T1000 (cell line): ENCODE measurements at places on chromosomes 1 and 21.

- DNase-seq, result no peak
Measured at GRCh38 chr21:41482301-41482700, 25.7 kb downstream of the TMPRSS2 start.

DNA sequence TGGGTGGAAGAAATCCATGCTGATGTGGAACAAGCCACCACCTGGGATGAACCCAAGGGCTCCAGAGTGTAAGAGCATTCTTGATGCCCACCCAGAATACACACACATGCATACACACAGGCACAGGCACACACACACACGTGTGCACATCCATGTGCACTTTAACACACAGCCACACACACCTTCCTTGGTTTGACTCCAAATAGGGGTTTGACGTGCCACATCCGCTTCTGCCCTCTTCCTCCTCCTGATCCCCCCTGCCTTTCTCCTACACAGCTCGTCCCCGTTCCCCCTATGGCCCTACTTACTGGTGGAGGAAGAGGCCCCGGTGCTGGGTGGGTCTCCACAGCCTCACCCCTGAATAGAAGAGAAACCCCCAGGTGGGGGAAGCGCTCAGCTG lies 16.0 kb downstream of the SPATA21 start:
- DNase-seq, result no peak

- DNase-seq, result no peak
Measured at GRCh38 chr1:159829822-159830465, 3.3 kb downstream of the SLAMF8 start.

DNA sequence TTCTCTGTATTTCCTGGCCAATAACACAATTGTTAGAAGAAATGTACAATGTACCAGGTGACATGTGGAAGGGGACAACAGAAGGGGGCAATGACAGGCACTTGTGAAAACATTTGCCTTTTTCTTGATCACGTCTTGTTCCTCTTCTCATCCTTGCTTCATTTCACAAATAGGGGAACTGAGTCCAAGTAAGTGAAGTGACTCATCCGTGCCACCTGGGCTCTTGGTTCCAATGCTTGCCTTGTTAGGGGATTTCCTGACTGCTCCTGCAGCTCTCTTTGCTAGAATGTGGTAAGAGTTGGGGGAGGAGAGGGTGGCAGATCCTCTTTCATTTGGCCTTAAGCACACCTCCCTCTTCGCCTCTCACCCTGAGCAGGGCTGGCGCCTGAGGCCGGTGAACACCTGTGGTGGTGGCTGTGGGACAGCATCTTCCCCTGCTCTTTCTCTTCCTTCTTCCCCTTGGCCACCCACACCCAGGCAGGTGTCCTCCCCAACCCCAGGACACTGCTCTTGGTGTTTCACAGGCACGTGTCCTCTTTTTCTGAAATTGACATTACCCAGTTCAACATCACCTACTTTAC lies 2.2 kb upstream of the RHEX start:
- DNase-seq, result no peak

- no peak for DNase-seq
Measured at GRCh38 chr1:198902655-198903054, 263.8 kb downstream of the PTPRC start.

DNA sequence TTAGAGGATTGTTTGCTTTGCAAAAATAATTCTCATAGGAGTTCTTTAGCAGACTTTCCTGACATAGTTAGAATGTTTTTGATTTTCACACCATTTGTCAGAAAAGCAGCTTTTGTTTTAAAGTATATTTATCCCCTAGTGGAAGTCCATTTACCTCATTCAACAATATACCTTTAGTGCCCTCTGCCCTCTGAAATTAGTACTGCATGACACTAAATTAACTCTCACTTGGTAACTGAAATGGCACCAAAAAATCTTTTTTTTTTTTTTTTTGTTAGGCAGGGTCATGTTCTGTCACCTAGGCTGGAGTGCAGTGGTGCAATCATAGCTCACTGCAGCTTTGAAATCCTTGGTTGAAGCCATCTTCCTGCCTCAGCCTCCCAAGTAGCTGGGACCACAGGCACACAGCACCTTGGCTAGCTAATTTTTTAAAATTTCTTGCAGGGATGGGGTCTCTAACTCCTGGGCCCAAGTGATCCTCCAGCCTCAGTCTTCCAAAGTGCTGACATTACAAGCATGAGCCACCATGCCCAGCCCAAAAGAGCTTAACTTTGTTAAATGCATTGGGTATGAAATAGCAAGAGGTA lies 13.6 kb downstream of the LRRC42 start:
- no peak for DNase-seq

DNA sequence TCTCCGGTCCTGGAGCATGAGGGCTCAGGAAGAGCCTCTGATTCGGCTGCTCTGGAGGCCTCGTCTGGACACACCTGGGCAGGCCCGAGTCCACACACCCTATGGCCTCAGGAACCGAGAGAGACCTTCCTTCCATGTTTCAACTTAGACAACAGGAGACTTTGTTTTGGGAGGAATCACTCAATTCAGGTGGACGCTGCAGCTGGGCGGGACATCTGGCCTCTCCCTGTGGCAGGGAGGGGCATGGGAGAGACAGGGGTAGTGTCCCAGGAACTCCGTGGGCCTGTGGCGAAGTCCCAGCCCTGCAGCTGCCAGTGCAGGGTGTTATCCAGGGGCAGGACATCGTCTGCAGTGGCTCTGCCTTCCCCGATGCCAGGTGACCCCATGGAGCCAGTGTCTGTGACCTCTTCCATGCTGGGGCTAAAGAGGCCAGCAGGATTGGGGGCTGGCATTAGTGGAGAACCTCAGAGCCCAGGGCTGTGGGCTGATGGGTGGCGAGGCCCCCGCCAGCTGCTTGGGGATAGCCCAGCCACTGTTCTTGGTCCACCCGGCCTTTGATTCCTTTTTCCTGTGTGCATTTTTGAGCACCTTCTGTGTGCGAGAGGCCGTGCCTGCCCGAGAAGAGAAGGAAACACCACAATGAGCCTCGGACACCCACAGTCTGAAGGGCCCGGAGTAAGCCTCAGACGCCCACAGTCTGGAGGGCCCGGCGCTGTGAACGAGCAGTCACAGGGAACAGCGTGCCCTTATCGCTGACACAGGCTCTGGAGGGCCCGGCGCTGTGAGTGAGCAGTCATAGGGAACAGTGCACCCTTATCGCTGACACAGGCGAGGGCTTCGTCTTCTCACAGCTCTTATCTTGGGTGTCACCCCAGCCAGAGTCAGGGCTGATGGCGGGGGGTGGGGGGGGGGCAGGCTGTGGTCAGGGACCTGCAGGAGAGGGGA lies 6.2 kb downstream of the COL18A1 start:
- DNase-seq, result no peak

- no peak for DNase-seq
Measured at GRCh38 chr21:18987520-18988026, 584.0 kb upstream of the TMPRSS15 start.

DNA sequence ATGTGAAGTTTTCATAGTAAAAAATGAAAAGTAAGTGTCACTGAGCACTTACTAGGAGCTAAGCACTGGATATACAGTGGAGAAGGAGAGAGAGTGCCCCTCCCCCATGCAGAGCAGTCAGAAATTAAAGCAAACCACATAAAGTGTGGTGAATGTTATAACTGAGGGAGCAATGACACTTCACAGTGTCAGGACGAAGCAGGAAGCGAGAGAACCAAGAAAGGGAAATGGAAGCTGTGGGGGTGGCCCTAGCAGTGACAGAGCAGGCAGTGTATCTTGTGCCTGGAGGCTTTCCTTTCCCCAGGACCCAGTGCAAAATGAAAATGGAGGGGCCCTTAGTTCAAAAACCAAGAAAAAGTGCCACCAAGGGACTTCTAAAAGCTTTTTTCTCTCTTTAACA lies 21.5 kb upstream of the RCAN3 start:
- no peak for DNase-seq

DNA sequence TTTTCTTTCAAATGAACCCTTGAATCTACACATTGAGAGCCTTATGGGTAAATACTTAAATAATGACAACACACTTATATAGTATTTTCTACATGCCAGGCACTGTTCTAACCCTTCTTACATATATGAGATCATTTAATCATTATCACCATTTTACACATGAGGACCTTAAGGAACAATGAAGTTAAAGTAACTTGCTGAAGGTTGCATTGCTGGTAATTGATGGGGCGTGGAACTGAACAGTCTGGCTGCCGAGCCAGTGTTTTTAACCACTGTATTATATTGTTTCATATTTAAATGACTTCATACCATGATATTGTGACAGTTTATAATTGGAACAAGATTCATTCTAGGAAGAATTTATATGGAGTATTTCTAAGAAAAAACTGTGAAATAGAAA lies 111.9 kb upstream of the TENT5C start:
- DNase-seq, result no peak

DNA sequence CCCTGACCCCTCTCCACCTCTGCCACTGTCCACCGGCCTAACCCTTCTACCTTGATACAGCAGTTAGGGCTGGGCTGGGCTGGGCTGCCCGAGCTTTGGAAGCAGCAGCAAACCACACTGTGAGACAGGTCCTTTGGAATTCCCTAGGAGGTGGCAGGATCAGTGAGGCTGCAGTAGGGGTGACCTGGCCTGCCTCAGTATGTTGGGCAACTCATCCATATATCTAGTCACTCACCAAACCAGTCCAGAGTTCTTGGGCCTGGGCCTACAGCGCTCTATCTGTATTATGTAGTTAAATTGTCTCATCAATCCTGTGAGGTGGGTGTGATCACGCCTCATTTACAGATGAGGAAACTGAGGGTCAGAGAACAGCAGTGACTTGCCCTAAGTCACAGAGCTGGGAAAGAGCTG lies 13.3 kb upstream of the SYNC start:
- DNase-seq, result no peak

DNA sequence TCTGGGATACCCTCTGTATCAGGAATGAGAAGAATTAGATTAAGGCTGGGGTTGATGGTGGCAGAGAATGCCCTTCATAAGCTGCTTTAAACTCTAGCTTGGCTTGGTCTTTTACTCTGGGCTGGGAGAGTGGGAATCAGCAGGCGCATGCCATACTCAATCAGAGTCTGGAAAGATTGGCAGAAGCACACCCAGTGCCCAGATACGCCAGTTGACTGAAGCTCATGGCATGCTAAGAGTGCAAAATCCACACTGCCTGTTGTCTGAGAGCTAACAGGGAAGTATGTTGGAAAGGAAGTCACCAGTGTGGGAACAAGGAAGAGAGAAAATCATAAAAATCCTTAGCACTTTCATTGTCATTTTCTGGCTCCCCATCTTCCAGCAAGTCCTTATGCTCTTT lies 53.0 kb downstream of the HMCN1 start:
- DNase-seq, result no peak

GRCh38 chr1:51264451-51264850 lies 28.4 kb downstream of the RNF11 start:
- DNase-seq, result no peak

DNA sequence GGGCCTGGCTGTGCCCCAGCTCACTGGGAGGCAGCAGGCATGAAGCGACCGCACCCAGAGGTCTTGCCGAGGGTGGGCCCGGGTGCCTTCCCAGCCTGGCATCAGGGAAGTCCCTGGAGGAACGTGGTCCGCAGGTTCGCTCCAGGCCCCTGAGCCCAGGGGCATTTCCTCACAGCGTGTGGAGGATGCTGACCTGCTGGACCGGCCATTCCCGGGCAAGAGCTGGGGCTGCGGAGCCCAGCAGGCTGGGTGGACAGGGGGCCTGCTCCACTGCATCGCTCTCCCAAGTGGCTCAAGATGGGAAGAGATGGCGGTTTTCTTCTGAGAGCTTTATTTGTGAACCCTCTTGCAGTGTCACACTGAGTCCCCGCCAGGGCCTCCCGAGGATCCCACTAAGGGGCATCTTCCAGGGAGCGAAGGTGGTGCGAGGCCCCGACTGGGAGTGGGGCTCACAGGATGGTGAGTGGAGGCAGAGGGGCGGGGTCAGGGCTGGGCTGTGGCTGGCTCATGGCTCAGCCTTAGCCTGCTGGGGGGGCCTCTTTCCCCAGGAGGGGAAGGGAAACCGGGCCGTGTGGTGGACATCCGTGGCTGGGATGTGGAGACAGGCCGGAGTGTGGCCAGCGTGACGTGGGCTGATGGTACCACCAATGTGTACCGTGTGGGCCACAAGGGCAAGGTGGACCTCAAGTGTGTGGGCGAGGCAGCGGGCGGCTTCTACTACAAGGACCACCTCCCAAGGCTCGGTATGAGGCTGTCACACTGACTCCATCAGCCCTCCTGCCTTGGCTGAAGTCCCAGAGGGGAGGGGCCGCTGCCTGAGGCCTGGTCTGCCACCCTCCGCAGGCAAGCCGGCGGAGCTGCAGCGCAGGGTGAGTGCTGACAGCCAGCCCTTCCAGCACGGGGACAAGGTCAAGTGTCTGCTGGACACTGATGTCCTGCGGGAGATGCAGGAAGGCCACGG lies 7.2 kb upstream of the MMP23B start:
- DNase-seq, result no peak

GRCh38 chr1:97331165-97331564 lies 589.7 kb downstream of the DPYD start:
- DNase-seq, result no peak
